ENCODE measurements at places on chromosomes 16 and 17. TPM values are rescaled to one million over a fixed set of nuclear protein-coding genes. Genes with fewer than 3 reads are reported as not detected.

GRCh38 chr16:27499659-27500055 is 50.1 kb downstream of the GTF3C1 start:
- no peak for DNase-seq
- H3K36me3 ChIP-seq: peaks cover 23% of the 10 kb centered on the region
- H3K27ac ChIP-seq: no peak overlapping the region
- no peaks in the 10 kb centered on the region for H3K4me1 ChIP-seq
- H3K27me3 ChIP-seq: no peaks in the 10 kb centered on the region

DNA sequence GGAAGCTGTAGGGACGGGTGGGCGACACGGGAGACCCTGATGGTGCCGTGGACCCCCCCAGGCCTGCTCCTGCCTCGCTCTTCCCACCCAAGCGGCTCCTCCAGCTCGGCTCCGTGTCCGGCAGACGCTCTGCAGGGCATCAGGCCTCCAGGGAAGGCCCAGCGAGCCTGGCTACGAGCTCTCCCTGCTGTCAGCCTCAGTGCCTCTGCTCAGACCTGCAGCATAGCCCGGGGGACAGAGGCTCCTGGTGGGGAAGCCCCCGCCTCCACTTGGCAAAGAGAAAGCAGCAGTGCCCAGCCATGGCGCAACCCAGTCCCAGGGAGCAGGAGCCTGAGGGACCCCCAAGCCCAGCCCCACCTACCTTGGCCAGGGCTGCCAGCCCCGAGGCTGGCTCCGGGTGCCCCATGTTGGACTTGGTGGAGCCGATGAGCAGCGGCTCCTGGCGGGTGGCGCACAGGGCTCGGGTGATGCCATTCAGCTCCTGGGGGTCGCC is 5.9 kb downstream of the FASN start:
- peak overlapping the region; percentile 34 for H3K27ac ChIP-seq
- no peak overlapping the region for H3K4me3 ChIP-seq
- no peaks in the 10 kb centered on the region for H3K27me3 ChIP-seq
- DNase-seq: no peak
- peaks cover 51% of the 10 kb centered on the region for H3K36me3 ChIP-seq
- peaks cover 18% of the 10 kb centered on the region for H3K4me1 ChIP-seq

GRCh38 chr16:65570261-65570660 is 448.4 kb upstream of the CDH11 start:
- no peaks in the 10 kb centered on the region for H3K4me1 ChIP-seq
- no peaks in the 10 kb centered on the region for H3K36me3 ChIP-seq
- no peak overlapping the region for H3K4me3 ChIP-seq
- no peak for DNase-seq
- no peaks in the 10 kb centered on the region for H3K27me3 ChIP-seq
- H3K27ac ChIP-seq: no peak overlapping the region

GRCh38 chr17:69501591-69502468 is 87.3 kb downstream of the MAP2K6 start:
- peaks cover 25% of the 10 kb centered on the region for H3K4me1 ChIP-seq
- peak overlapping the region; percentile 77 for H3K27ac ChIP-seq
- no peak for DNase-seq
- H3K36me3 ChIP-seq: no peaks in the 10 kb centered on the region

DNA sequence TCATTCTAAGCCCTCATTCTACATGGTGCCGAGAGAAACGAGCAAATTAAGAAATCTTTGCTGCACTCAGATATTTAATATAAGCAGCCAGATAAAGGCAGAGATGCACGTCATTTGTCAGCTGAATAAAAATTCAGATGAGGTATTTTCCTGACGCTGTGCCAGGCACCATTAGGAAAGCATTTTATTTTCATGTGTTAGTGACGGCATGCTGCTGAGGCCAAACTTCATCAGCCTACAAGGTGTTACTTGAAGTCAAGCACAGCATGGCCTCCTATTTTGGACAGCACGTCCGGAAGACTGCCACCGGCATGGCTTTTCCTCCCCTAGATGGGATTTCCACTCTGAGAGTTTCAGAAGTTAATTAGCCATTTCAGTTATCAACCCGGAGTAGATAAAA is 70.3 kb downstream of the IRX3 start:
- H3K36me3 ChIP-seq: no peaks in the 10 kb centered on the region
- H3K27me3 ChIP-seq: peaks cover 4% of the 10 kb centered on the region
- H3K4me1 ChIP-seq: no peaks in the 10 kb centered on the region
- DNase-seq: no peak

GRCh38 chr16:48373258-48374029 is 11.8 kb downstream of the SIAH1 start:
- no peaks in the 10 kb centered on the region for H3K27me3 ChIP-seq
- H3K4me3 ChIP-seq: no peak overlapping the region
- H3K27ac ChIP-seq: no peak overlapping the region
- H3K4me1 ChIP-seq: peaks cover 12% of the 10 kb centered on the region
- no peak for DNase-seq
- H3K36me3 ChIP-seq: no peaks in the 10 kb centered on the region

GRCh38 chr16:24010440-24011089 is 174.8 kb downstream of the PRKCB start:
- peak; percentile 39 for DNase-seq
- H3K27ac ChIP-seq: no peak overlapping the region
- no peak overlapping the region for H3K4me3 ChIP-seq
- 0 out of 2 replicates have a peak, but pooled peaks cover 2% of the 10 kb centered on the region for H3K27me3 ChIP-seq
- H3K36me3 ChIP-seq: no peaks in the 10 kb centered on the region

DNA sequence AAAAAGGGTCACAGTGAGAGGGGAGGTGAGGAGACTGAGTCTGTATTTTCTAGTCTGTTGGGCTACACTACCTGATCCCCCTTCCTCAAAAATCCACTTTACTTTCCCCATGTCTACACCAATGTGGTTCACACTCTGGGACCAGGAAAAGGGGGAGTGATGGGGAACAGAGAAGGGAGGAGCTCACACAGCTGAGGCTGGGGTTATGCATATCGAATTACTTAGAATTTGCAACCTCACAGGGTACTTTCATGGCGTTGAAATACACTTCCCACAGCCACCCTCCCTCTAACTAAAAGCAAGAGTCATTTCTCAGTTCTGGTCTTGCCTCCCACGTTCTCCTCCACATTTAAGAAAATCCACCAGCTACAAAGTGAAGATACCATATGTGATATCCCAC is 14.1 kb downstream of the MAPT start:
- H3K4me3 ChIP-seq: no peak overlapping the region
- no peaks in the 10 kb centered on the region for H3K4me1 ChIP-seq
- H3K27me3 ChIP-seq: no peaks in the 10 kb centered on the region
- no peak overlapping the region for H3K27ac ChIP-seq
- H3K36me3 ChIP-seq: no peaks in the 10 kb centered on the region
- DNase-seq: no peak

GRCh38 chr16:67459066-67459860 is 21.7 kb downstream of the ATP6V0D1 start:
- no peak overlapping the region for H3K4me3 ChIP-seq
- no peaks in the 10 kb centered on the region for H3K36me3 ChIP-seq
- no peaks in the 10 kb centered on the region for H3K4me1 ChIP-seq
- no peak for DNase-seq
- no peak overlapping the region for H3K27ac ChIP-seq
- H3K27me3 ChIP-seq: no peaks in the 10 kb centered on the region

The ZFHX3 gene
- total RNA-seq: 7.1 TPM

- no peaks in the 10 kb centered on the region for H3K4me1 ChIP-seq
- no peaks in the 10 kb centered on the region for H3K36me3 ChIP-seq
- no peak overlapping the region for H3K27ac ChIP-seq
Observed at GRCh38 chr17:67574658-67575293, 143.0 kb upstream of the NOL11 start.

- no peaks in the 10 kb centered on the region for H3K27me3 ChIP-seq
- H3K27ac ChIP-seq: no peak overlapping the region
- DNase-seq: no peak
Observed at GRCh38 chr16:68374961-68375660, 64.3 kb downstream of the PRMT7 start.

The VPS4A gene
- total RNA-seq: 23.9 TPM

- DNase-seq: no peak
- no peaks in the 10 kb centered on the region for H3K36me3 ChIP-seq
- no peak overlapping the region for H3K27ac ChIP-seq
- H3K4me1 ChIP-seq: no peaks in the 10 kb centered on the region
- no peaks in the 10 kb centered on the region for H3K27me3 ChIP-seq
Observed at GRCh38 chr16:11801481-11802021, 4.5 kb upstream of the ZC3H7A start.

- H3K36me3 ChIP-seq: no peaks in the 10 kb centered on the region
- peak; percentile 84 for DNase-seq
- no peaks in the 10 kb centered on the region for H3K27me3 ChIP-seq
- H3K4me3 ChIP-seq: no peak overlapping the region
- no peak overlapping the region for H3K27ac ChIP-seq
Observed at GRCh38 chr17:5526821-5527598, 40.6 kb downstream of the MIS12 start.

GRCh38 chr17:80962356-80963329 is 29.0 kb upstream of the CHMP6 start:
- no peaks in the 10 kb centered on the region for H3K36me3 ChIP-seq
- no peak for DNase-seq
- H3K4me3 ChIP-seq: no peak overlapping the region
- no peak overlapping the region for H3K27ac ChIP-seq
- no peaks in the 10 kb centered on the region for H3K4me1 ChIP-seq

DNA sequence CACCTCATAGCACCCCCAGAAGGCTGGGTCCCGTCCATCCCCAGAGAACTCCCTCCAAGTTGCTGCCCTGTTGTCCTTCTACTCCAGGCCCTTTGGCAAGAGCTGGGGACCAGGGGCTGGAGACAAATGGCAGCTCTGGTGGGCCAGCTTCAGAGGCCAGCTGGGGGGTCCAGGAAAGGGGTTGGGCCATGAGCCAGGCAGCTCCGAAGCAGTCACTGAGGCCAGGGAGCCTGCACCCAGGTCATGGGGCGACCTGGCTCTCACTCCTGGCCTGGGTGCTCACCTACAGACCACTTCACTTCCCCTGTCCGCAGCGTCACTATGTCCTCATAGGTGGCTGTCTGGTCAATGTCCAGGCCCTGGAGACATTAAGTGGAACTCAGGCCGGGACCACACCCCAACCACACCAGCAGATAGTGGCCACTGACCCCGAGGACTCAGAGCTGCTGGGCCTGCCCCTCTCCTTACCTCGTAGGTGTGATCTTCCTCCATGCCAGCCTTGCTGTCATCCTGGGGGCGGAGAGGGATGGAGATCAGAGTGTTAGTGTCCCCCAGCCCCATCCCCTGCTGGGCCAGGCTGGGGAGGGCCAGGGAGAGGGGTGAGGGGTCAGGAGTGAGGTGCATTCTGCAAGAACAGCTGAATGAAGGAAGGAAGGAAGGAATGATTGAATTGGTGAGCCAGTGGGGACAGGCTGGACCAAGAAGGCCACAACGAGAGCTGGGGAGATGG is 3.0 kb downstream of the CD79B start:
- H3K4me1 ChIP-seq: no peaks in the 10 kb centered on the region
- no peak for DNase-seq
- no peak overlapping the region for H3K4me3 ChIP-seq
- no peaks in the 10 kb centered on the region for H3K27me3 ChIP-seq
- no peaks in the 10 kb centered on the region for H3K36me3 ChIP-seq
- no peak overlapping the region for H3K27ac ChIP-seq
